Cardiac ventricle fibroblast (primary cell): ENCODE measurements at places on chromosomes 2 and 18. TPM values are rescaled to one million over a fixed set of nuclear protein-coding genes. Genes with fewer than 3 reads are reported as not detected.

BMPR2 gene
- 31.3 and 33.6 TPM in 2 replicates for total RNA-seq

ANKRD44 gene
- total RNA-seq, result 2.8 and 4.7 TPM in 2 replicates

VSNL1 gene
- not detected in 2 replicates for total RNA-seq

UGT1A4 gene
- total RNA-seq, result 0.34 TPM in 1 of 2 replicates, not detected in the other

PDE6D gene
- total RNA-seq, result 15.5 and 19.0 TPM in 2 replicates
